Right forelimb (tissue), 1 donor: ENCODE measurements at places on chromosomes 12 and 14.

- no peak for DNase-seq
Measured at GRCh38 chr12:32517966-32518365, 118.6 kb downstream of the FGD4 start.

- no peak for DNase-seq
Measured at GRCh38 chr14:29163109-29163508, 396.5 kb downstream of the FOXG1 start.

DNA sequence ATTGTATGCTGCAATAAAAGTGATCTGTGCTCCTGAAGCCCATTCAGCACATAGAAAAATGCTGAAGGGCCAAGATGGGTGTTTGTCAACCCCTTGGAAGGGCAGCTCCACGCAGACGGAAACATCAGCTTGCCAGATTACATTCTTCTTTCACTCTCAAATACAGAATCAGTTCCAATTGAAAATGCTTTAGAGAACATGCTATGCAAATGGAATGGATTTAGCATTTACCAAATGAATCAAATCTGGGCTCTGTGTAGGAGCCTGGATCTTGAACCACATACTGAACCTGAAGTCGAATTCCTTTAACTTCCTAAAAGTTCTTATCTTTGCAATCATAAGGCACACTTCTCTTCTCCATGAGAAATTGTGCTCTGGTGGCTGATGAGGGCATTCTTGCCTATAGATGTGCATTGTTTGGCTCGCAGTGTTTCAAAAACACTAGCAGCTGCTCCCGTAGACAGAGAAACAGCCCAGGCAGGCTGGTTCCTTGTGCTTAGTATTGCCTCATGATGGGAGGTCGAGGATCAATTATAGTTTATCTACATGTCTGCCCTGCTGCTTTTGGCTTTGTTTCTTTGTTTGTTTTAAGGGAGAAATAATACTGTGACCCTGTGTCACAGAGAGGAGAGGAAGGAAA is 489.8 kb upstream of the FLRT2 start:
- no peak for DNase-seq

DNA sequence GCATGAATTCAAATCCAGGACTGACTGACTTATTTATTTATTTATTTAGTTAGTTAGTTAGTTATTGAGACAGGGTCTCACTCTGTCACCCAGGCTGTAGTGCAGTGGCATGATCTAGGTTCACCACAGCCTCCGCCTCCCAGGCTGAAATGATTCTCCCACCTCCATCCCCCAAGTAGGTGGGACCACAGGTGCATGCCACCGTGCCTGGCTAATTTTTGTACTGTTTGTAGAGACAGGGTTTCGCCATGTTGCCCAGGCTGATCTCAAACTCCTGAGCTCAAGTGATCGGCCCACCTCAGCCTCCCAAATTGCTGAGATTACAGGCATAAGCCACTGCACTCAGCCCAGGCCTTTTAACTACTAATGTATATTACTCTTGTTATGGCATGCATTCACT is 36.0 kb downstream of the BTG1 start:
- no peak for DNase-seq

- DNase-seq = no peak
Measured at GRCh38 chr12:132698341-132698740, 11.0 kb downstream of the PXMP2 start.

DNA sequence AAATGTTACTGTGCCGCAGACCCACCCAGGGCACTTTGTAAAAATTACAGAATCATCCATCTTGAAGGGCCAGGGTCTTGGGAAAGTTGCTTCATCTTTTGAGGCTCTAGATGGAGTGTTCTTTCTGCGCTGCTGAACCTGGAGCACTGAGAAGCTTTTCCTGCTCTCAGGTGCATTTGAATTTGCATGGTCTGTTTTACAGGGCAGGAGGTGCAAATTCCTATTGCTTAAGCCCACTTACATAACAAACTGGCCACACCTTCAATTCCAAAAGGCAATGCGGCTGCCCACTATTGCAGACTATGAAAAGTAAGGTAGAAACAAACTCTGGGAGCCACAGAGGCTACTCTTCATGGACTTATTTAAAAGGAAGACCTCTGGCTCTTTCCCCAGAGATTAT is 254.8 kb downstream of the CACNA1C start:
- no peak for DNase-seq

- DNase-seq = no peak
Measured at GRCh38 chr12:123948401-123948795, 24.2 kb downstream of the CCDC92 start.

DNA sequence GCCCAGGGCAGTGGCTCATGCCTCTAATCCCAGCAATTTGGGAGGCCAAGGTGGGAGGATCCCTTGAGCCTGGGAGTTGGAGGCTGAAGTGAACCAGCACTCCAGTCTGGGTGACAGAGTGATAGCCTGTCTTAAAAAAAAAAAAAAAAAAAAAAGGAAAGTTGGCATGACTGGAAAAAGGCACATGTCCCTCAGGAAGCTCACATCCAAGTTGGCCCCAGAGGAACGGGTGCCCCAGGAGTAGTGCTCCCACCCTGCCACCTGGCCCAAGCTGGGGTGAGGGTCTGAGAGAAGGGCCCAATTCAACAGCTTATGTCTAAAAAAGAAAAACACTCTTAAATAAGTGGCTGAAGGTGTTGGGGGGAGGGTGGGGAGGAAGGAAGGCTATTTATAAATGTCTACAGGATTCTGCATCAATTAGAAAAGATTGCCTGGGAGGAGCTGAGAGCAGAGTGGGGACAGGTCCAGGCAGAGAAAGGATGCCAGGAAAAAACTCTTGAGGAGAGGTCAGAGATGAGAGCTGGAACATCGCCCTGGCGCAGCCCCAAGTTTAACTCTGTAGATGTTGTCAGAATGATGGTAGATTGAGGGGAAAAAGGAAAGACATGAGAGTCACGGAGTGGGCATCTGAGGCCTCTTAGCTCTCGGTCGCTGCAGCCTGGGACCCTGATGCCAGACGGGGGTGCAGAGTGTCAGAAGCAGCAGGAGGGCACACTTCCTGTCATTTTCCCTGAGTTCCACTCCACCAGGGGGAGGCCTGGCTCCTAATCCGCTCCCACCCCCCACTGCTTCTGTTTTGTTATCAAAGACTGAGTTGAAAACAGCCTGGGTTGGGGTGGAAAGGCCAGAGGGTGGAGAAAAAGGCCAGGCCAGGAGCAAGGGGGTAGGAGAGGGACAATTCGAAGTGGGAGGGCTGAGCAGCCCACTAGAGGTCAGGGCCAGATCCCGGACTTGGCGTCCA is 7.3 kb downstream of the SPRYD3 start:
- DNase-seq = peak; percentile 87

DNA sequence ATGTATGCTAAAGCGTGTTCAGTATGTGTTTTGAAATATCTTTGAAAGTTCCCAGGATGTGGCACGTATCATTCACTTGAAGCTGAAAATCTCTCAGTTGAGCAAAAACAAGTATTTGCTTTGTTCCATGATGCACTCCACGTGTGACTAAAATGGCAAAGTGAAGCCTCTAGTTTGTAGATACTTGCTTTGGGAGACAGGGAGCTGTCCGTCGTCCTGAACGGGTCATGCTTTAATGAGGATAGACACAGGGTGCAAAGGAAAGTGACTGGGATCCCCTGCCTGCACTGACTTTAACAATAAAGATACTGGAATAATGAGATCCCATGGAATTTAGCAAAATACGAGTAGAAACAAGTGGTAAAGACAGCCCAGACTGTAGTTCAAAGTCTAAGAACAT is 991.4 kb downstream of the NRXN3 start:
- peak; percentile 63 for DNase-seq

DNA sequence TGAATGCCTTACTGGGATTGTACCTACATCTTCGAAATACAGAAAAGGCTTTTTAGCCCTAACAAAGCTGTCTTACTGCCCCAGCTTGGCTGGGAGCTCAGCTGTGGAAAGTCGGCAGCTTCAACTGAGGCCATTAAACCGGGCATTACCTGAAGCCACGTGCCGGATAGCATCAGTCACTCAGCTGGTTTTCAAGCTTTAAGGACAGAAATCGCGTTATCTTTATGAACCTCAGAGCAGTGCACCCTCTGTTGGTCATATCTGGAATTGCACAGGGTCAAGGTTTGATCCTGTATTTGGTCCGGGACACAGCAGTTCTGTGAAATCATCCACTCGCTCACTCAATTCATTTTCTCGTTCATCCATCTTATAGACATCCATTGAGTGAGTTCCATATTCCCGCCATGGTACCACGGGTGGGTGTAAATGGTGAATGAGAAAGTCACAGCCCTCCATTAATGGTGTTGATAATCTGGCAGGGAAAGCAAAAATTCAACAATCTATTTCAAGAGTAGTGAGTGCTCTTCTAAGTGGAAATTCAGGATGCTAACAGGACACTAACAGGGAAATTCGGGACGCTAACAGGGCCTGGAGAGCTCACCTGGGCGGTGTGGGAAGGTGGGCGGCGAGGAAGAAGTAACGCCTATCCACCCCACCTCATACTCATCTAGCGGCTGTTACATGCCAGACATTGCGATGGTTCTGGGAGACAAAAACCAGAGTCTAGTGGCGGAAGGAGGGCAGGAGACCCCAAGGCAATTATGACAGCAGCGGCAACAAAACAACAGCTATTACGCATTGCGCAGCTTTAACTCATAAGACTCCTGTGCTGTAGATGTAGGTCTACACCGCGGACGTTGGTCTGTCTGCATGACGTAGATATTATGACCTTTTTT is 60.6 kb upstream of the TCL1A start:
- no peak for DNase-seq

GRCh38 chr12:123929946-123930583 is 42.6 kb downstream of the CCDC92 start:
- no peak for DNase-seq

- no peak for DNase-seq
Measured at GRCh38 chr12:52515927-52516831, 4.0 kb downstream of the KRT5 start.

DNA sequence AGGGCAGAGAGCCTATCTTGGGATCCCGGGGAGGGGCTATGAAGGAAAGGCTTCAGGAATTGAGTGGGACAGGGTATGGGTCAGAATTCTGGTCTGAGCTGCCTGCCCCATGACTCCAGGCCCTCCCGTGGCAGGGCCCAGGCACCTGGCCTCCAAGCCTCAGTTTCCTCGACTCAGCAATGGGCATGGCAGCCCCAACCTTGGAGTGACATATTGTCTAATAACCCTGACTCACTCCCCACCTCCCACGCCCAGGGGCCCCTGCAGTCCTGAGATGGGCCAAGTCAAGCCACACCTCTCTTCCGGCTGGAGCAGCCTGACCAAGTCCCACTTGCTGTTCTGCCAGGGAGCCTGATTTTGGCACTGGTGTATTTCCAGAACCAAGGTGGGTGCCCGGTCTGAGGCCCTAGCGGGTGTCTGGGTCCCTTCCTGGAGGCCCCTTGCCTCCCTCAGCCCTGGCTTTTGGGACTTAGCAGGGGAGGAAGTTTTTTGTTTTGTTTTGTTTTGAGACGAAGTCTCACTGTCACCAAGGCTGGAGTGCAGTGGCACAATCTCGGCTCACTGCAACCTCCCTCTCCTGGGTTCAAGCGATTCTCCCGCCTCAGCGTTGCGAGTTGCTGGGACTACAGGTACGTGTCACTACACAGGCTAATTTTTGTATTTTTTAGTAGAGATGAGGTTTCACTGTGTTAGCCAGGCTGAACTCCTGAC is 40.3 kb upstream of the RCOR1 start:
- DNase-seq = no peak

GRCh38 chr12:49827051-49827400 is 1.2 kb downstream of the NCKAP5L start:
- no peak for DNase-seq

- DNase-seq = no peak
Measured at GRCh38 chr12:531951-532585, 72.3 kb downstream of the B4GALNT3 start.

- DNase-seq = no peak
Measured at GRCh38 chr12:21413369-21414277, 23.8 kb upstream of the PYROXD1 start.

DNA sequence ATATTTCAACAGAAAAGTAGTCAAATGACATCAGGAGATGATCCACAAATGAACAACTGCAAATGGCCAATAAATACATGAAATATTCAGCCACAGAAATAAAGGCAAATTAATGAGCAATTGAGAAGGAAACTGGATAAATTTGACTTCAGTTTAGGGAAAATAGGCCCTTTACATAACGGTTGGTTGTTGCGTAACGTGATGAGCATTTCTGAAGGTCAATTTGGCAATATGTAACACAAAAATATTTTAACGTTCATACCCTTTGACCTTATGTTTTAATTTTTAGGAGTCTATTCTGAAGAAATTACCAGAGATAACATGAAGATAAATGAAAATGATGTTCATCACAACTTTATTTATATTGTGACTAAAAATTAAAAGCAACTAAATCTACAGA is 14.7 kb upstream of the MSRB3 start:
- DNase-seq = no peak

- DNase-seq = no peak
Measured at GRCh38 chr14:98131406-98131805, 1140.6 kb downstream of the BCL11B start.

- no peak for DNase-seq
Measured at GRCh38 chr14:76701981-76702380, 59.3 kb upstream of the VASH1 start.

GRCh38 chr12:90333424-90333823 is 621.6 kb downstream of the CCER1 start:
- no peak for DNase-seq

- no peak for DNase-seq
Measured at GRCh38 chr12:68113644-68114043, 45.9 kb downstream of the IFNG start.

DNA sequence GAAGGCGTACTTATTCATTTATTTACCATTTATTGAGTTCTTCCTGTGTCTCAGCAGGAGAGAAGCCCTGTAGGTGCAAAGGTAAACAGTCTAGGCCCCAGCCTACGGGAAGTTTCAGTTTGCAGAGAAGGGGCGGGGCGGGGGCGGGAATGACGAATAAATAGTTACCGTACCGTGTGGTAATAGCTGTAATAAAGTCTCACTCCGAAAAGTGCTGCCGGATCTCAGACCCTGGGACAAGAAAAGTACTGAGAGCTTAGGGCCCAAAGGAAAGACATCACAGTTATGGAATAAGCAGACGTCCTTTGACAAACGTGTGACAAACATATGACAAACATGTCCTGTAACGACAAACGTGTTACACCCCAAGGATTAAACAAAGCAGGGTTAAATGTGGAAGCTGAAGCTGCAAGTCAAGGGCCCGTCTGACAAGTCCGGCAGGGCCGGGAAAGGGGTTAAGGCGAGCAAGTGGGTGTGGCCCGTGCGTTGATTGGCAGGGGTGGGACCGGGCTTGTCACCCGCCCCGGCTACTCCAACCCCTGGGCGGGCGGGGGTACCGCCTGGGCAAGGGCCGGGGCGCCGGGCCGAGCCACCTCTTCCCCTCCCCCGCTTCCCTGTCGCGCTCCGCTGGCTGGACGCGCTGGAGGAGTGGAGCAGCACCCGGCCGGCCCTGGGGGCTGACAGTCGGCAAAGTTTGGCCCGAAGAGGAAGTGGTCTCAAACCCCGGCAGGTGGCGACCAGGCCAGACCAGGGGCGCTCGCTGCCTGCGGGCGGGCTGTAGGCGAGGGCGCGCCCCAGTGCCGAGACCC is at the start of gene LRP10:
Gene LRP10, plus strand, starts transcription at position 517 of the 809 bp plus-strand sequence. CDS start 564 bp downstream, outside the sequence.
- peak; percentile 92 for DNase-seq

DNA sequence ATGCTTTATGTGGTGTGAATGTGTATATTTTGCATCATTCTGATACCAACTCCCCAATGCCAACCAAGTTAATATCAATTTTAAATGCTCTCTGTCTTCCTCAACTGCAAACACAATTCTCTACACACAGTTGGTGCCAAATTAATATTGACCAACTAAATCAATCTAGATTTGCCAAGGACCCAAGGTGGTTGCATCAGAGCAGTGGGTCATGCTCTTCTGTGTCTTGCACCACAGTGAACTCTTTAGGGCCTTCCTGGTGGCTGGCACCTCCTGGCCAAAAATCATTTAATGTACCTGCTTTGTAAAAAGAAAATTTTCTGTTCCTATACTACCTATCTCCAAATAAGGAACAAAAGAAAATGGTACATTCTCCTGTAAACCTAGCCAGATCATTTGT is 14.1 kb downstream of the COQ10A start:
- DNase-seq = no peak
